Activated T-helper 1 cell treated with Interleukin-2 at 50 U/mL for 16 hours (primary cell): ENCODE measurements at places on chromosomes 1 and 21.

DNA sequence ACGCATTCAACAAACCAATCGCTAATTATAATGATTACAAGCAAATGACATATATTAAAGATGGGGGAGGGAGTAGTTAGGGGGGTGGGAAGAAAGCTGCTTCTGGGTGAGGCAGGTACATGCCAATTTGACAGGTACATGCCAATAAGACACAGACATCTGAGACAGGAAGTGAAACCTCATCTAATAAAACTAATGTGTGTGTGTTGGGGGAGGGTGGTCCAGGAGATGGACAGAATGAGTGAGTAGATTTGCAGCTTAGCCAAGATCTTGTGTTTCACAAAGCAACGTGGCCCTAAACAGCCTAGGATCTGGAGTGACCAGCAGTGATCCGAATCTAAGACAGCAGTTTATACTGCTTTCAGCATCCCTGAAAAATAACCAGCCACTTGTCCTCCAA lies 10.8 kb downstream of the CFAP45 start:
- no peak for DNase-seq

DNA sequence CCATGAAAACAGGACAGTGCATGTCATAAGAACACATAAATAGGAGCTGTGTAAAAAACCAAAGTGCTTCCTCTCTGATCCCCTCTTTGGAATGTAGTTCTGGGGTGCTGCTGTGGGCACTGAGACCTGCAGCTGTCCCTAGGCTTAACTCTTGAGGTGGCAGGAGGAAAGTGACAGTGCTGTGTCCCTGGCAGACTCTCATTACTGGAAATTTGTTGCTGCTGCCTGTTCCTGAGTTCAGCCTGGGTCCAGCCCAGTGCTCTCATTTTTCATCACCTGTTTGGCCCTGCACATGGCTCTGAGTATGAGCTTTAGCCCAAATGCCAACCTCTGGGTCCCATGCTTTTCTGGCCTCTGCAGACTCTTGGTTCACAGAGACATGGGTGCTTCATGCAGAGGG lies 329.3 kb downstream of the DSCAM start:
- DNase-seq, result no peak

DNA sequence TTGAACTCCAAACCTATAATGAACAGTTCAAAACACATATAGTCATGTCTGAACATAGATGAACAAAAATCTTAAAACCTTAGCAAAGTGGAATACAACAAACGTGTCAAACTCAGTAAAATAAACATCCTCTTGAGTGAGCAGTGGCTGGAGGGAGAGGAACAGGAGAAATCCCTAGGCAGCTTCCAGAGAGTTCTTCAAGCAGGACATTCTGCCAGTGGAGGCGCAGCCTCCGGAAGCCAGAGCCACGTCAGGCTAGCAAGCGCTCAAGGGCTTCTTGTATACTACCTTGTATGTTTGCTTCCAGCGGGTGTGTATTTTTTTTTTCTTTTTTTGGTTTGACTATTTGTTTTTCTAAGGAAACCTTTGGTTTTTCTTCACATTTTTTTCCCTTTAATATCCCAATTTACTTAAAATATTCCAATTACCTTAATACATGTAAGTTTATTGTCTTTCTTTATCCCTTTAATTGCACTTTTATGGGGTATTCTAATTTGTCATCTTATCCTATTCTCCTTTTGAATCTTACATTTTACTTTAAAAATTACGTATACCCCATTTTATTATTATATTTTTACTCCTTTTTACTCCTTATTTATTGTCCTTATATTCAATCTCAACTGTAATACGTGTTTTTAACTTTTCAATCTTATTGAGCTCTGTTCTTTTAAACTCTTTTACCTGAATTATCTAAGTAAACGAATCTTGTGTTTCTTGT lies 42.0 kb downstream of the COLGALT2 start:
- DNase-seq, result no peak

- no peak for DNase-seq
These were observed 27.2 kb downstream of the VPS45 start for GRCh38 chr1:150094734-150095265.
